T47D (cell line): ENCODE measurements at places on chromosomes 12 and 14.

DNA sequence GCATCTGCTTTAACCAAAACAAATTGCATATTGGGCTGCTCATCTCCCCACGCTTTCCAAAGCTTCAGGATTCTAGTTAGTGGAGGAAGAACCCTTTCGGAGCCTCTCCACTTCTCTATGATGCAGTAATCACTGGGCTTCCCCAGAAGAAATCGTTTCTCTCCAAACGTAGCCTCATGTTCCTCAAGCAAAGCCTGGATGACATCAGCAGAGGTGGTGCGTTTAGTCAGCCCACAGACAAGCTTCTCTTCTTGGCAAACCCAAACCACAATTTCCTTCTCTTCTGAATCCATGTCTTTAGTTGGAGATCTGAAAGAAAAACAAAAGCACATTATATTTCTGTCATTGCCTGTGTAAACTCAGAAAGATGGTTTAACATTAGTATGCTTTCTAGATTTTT lies 30.6 kb downstream of the RASSF9 start:
- DNase-seq: no peak

- no peak for DNase-seq
These were observed 228.4 kb upstream of the SOX5 start for GRCh38 chr12:24177889-24178288.

DNA sequence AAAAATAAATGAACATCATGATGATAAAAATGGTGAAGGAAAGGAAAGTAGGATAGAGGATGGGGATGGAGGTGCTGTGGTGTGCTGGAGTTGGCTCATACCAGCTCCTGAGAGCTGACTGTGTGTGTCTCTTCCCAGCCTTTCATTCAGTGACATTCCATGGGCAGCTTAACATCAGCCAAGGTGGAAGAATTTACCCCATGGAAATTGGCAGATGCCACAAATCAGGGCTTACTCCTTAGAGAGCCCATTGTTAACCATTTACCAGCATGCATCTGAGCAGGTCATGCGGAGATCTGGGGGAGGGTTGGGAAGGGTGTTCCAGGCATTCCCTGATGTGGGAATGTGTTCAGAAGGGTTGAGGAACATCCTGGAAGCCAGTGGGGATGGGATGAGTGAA lies 164.7 kb upstream of the MYL2 start:
- no peak for DNase-seq

DNA sequence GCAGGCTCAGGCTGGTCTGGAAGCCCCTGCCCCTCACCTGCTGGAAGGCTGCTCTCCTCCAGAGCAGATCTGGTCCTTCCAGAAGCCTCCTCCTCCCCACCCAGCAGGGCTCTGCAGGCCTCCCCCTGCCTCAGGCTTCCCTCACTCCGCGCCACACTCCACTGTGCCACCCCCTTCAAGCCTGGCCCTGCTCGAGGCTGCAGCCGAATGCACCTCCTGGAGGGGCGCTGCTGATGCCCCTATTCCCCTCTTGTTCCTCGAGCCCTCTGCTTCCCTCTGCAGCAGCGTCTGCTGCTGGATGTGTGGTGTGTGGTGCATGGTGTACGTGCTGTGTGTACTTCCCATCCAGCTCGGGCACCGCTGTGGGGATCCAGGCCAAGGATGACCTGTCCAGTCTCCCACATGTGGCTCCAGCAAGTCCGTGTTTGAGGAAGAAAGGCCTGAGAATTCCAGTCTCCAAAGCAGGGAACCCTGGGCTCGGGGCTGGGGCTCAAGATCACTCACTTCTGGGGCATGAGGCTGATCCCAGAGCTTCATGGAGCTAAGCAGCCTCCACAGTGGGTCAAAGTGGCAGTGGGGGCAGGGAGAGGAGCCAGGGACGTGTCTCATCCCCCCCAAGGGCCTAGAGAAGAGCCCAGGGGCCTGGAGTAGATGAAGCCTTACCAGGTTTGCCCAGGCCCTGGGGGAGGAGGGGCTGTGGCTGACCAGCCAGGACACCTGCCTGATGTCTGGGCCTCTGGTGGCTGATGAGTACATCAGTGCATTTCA lies 136.0 kb upstream of the C14orf180 start:
- no peak for DNase-seq

- DNase-seq: no peak
These were observed 16.0 kb downstream of the PRIMA1 start for GRCh38 chr14:93772263-93772662.

GRCh38 chr12:28269851-28270250 lies 79.6 kb downstream of the CCDC91 start:
- DNase-seq: no peak

GRCh38 chr14:90368946-90369721 lies 27.7 kb upstream of the CALM1 start:
- DNase-seq: no peak

GRCh38 chr12:57477710-57478681 lies 1.7 kb downstream of the ARHGAP9 start:
- no peak for DNase-seq

GRCh38 chr12:65881348-65881961 lies 57.2 kb downstream of the HMGA2 start:
- DNase-seq: peak; percentile 32

DNA sequence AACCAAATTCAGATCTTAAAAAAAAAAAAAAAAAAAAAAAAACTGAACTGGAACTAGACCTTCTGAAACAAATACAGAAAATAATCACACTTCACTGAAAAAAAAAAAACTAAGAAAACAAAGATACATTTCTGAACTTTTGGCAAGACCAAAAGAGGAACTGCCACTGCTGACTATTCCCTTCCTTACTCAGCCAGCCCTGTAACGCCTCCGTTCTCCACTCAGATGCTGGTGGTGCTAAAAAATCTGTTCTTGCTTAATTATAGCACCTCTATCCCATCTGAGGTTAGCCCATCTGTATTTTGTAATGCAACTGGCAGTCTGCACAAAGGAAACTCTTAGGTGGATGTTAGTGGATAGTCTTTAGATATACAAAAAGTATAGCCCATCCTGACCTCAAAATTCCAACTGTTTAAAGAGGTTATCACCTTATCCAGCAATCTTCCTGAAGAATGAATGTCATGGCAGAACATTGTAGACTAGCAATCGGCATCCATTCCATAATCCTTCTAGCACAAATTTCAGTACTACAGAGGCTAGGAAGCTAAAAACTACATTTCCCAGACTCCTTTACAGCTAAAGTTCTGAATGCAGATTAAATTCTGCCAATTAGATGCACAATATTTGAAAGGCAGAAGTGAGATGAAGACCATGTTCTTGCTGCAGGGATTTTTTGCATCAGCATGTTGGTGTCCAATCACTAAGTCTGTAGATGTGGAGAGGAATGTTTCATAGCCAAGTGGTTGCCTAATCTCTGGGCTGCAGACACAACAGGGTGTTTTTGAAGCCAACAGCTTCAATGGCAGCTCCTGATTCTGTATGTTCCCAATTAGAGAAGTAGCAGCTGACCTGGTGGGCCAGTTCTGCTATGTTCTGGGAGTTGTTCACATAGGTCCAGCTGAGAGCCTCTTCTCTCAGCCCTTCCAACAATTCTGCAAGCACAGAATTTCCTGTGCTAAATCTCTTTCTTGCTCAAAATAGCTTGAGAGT lies 5.7 kb downstream of the MAP3K9 start:
- no peak for DNase-seq

GRCh38 chr12:4809013-4809448 lies 88.8 kb downstream of the GALNT8 start:
- DNase-seq: no peak

DNA sequence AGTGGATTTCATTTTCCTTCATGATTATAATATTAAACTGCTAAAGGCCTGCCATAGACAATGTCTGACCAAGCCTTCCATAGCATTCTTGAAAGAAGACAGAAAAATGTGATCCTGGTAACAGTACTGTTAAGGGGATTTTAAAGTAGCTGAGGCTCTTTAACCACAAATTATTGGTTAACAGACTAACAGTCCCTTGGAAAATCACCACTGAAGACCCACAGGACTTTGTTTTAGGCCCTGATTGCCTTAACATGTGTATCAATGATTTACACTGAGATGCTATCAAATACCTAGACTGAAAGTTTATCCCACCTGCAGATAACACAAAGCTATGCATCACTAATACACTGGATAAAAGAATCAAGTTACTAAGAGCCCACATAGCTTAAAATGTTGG lies 6.0 kb downstream of the KRT79 start:
- no peak for DNase-seq

- DNase-seq: no peak
These were observed 3.5 kb upstream of the KLRD1 start for GRCh38 chr12:10304161-10304574.

DNA sequence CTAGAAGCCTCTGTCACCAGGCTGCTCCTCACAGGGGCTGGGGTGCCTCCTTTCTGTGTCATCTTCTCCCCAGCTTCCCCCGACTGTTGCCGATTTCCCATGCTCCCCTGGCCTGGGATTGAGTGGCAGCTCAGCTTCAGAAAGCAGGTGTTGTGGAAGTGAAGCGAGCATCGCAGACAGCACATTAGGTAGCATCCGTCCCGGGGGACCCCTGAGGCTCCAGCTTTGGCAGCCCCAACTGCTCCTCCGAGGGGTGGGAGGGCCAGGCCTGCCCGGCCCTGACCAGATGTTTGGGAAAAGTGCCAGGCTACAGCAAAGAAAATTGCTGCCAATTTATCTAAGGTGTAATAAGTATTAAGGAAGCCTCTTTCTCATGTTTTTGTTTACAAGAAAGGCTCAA lies 1045.6 kb downstream of the BCL11B start:
- DNase-seq: no peak

- DNase-seq: no peak
These were observed 55.5 kb downstream of the FAM222A start for GRCh38 chr12:109768901-109769670.

DNA sequence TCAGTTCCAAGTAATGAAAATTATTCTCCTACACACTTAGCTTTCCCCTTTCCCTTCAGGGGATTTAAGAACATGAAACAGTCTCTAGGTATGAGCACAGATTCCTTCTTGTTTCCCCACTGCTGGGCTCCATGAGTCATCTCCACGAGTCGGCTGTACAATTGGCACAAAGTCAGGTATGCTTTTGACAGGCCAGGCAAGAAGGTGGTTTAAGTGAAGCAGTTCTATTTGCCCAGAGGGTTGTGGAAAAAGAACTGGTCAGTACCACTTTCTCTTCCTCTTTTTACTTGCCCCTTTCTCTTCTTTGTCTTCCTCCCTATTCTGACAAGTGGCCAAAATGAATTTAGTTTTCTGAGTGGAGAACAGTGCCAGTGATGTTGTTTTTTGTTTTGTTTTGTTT lies 16.3 kb downstream of the DYNC1H1 start:
- peak; percentile 75 for DNase-seq

GRCh38 chr12:124915239-124916236 lies 1.1 kb upstream of the UBC start:
- DNase-seq: no peak

DNA sequence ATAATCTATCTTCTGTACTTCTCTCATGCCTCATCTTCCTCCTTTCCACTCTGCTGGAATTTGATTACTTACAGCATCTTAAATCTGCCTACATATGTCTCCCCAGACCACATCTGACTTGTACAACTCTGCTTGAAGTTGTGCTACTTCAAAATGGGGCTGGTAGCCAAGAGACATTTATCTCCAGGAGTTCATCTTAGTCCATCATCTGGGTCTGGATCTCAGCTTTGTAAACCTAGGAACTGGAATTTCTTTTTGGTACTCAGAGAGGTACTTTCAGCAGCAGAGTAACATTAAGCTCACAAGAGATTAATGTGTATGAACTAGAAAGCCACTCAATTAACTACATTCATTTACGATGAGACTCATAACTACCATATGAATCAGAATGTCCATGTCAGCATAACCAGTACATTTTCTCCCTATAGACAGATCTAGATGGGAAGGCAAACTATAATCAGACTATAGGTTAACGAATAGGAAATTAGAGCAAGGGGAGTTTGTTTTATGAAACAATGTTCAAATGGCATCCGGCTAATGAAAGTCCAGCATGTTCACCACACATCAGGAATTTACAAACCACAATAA lies 178.8 kb downstream of the CEP128 start:
- DNase-seq: no peak

GRCh38 chr14:22882529-22883172 lies 371 bp upstream of the REM2 start:
- DNase-seq: peak; percentile 46

DNA sequence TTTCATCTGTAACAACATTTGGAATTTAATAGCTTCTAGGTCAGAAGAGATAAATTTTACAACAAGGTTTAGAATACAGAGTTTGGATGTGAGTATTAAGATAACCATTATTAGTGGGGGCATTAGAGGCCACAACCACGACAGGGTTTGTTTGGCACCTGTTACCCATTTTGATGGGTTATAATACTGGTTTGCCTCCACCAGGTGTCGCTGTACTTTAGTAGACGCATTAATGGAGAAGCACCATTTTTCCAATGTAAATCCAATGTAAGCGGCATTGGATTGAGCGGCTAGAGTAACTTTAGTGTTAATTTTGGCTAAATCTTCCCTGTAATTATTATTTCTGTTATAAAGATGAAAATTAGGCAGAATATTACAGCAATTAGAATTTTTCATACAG lies 136.2 kb downstream of the SLCO1B3 start:
- DNase-seq: peak; percentile 52

DNA sequence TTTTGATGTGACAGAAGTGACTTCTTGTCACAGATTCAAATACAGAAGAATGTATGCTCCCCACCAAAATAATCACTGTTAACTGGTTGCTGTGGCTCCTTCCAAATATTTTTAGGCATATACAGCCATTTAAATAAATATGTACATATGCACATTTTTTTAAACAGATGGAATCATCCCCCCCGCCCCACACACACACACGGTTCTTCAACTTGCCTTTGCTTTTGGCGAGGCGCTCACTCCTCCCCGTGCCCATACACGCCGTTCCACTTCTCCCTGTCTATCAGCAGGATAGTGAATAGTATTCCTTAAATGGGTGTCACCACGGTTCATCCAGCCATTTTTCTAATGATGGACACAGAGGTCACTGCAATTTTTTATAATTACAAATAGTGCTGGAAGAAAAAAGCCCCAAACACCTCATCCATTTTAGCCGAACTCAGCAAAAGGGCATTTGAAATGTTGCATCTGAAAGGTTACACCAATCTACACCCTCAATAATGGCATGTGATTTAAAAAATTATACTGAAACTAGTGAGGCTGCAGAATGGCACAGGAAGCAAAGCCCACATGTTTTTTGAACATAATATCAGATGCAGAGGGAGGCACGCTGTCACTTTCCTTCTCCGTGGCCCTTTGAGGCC lies 39.2 kb upstream of the MEG3 start:
- DNase-seq: no peak

GRCh38 chr14:37270629-37271028 lies 72.9 kb downstream of the MIPOL1 start:
- no peak for DNase-seq

GRCh38 chr14:22338381-22338780 lies 250.6 kb downstream of the DAD1 start:
- DNase-seq: no peak
